HAP-1 (cell line): ENCODE measurements at places on chromosomes 1 and 21.

DNA sequence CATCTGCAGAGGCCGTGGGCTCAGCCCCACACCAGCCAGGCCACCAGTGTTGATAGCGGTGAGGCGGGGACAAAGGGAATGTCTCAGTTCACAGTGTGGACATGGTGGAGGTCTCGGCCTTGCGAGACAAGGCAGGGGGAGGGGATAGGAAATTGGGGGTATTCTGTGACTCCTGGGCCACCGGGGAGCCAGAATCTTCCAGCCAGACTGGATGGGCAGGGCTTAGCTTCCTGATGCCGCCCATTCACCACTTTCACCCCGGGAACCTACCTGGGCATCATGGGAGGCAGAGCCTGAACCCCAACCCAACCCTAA is 5.1 kb downstream of the LRRC3 start:
- no peak for DNase-seq

- no peak for DNase-seq
Measured at GRCh38 chr1:66403007-66403731, 130.8 kb upstream of the SGIP1 start.

DNA sequence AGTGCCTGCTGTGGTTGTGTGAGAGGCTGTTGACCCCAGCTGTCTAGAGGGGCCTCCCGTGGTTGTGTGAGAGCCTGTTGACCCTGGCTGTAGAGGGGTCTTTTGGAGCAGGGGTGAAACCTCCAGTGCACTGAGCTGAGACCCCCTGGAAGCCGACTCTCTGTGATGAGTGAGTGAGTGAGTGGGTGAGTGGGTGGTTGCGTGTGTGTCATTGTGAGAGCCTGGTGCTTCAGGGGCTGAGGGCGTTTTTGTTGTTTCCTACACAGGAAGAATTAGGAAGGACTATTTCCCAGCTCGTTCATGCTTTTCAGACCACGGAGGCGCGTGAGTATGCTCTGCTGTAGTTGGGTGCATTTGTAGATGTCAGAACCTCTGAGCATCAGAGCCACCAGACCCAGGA is 3.0 kb downstream of the RRP1 start:
- no peak for DNase-seq

- no peak for DNase-seq
Measured at GRCh38 chr1:97505816-97506215, 415.0 kb downstream of the DPYD start.

GRCh38 chr1:28796352-28797211 is 15.4 kb upstream of the OPRD1 start:
- no peak for DNase-seq
